Activated CD8-positive, alpha-beta memory T cell treated with anti-CD3 and anti-CD28 coated beads for 1 hour (primary cell): ENCODE measurements at places on chromosomes 13 and 19.

GRCh38 chr19:5260381-5260967 is 80.1 kb downstream of the PTPRS start:
- DNase-seq: no peak

- no peak for DNase-seq
These were observed 16.8 kb upstream of the LENG8 start for GRCh38 chr19:54432144-54432738.

GRCh38 chr13:48726711-48727110 is 73.0 kb downstream of the CYSLTR2 start:
- no peak for DNase-seq

DNA sequence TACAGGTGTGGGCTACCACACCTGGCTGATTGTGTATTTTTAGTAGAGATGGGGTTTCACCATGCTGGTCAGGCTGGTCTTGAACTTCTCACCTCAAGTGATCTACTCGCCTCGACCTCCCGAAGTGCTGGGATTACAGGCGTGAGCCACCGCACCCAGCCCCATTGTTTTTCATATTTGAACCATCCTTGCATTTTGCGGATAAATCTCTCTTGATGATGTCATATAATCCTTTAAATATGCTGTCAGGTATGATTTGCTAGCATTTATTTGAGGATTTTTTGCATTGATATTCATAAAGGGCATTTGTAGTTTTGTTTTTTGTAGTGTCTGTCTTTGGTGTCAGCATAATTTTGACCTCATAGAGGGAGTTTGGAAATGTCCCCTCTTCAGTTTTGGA is 5.7 kb downstream of the ZNF101 start:
- DNase-seq: no peak

- no peak for DNase-seq
These were observed 21.3 kb upstream of the MTRF1 start for GRCh38 chr13:41284512-41285288.

- DNase-seq: no peak
These were observed 24.3 kb downstream of the COL4A2 start for GRCh38 chr13:110331362-110331761.

DNA sequence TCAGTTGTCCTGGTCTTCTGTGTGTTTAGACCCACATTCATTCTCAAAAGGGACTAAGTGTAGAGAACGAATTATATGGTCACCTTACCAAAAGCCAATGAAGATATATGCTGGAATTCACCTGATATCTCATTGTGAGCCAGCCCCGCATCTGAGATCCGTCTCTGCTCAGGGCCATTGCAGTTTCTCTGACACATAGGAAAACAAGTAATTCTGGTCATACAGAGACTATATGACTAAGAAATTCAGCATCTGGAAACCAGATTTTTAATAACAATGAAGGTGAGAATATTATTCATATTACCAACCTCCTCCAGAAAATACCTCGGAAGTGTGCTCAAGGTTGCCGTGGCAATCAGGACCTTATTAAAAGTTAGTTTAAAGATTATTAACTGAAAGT is 278.6 kb upstream of the EDNRB start:
- no peak for DNase-seq

DNA sequence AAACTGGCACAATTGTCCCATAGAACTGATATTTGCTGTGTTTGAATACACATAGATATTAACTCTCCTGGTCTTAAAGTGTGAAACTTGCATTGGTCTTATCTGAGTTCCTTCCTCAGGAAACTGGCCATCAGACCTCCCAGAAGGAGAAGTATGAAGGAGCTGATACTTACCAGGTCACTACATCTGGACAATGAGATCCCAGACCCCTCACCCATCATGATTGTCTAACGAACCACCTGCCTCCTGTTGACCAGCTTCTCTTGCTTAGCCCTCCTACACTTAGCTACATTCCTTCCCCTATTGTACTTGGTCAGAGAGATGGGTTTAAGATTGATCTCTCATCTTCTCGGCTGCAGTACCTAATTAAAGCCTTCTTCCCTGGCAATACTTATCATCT is 413.3 kb downstream of the KCTD12 start:
- DNase-seq: no peak

DNA sequence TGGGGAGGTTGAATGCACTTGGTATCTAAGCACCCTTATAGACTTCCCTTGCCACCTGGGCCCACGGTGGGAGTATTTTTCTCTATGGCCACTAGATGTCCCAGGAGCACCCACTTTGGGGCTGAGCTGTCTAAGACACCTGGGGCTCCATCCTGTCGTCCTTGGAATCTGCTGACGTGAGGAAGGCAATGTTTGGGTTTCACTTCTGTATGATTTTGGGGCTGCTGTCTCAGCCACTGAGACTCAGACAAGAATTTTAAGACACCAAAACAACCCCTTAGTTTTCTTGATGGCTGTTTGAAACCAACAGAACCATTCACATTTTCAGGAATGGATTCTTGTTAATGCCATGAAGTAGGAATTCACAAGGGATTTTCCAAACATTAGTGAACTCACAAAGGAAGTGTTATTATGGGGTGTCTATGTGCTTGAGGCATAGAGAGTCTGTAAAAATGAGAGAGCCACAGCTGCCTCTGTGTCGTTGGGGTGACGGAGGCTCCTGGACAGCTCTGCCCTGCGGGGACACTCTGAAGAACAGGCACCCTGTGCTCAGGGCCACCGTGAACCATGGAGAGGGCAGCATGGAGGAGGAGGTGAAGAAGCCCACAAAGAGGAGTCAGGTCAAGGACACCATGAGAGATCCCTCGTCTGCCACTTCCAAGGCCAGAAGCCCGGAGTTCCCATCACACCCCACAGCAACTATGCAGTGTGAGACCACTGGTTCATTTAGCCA is 106.8 kb upstream of the SPATA13 start:
- peak; percentile 25 for DNase-seq

DNA sequence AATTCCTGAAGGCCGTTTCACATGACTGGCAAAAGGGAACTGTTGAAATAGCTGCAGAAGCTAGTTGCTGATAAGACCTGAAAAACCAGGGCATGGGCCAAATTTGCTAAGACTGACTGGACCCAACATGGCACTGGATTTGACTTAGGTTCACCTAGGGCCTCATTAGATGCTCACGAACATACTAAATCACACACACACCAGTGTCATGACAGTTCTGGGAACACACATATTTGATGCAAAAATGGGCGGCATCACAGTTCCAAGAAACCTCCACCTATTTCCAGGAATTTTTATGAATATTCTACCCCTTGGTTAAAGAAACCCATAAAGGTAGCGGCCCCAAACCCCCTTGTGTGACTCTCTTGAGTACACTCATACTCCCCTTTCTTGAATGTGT is 99.6 kb upstream of the OBI1 start:
- no peak for DNase-seq

DNA sequence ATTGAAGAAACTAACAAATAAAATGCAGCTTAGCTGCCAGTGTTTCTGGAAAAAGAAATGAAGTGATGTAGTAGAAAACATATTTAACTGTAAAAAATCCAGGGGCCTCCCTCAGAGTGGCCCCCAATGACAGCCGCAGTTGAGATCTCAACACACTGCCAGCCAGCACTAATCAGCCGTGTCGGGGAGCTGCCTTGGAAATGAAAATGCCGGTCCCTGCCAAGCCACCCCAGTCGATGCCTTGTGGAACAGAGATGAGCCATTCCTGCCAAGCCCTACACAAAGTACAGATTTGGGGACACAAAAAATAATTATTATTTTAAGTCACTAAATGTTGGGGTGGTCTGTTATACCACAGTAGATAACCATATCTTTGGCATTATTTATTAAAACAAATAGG is 1342.4 kb downstream of the EFNB2 start:
- DNase-seq: no peak

DNA sequence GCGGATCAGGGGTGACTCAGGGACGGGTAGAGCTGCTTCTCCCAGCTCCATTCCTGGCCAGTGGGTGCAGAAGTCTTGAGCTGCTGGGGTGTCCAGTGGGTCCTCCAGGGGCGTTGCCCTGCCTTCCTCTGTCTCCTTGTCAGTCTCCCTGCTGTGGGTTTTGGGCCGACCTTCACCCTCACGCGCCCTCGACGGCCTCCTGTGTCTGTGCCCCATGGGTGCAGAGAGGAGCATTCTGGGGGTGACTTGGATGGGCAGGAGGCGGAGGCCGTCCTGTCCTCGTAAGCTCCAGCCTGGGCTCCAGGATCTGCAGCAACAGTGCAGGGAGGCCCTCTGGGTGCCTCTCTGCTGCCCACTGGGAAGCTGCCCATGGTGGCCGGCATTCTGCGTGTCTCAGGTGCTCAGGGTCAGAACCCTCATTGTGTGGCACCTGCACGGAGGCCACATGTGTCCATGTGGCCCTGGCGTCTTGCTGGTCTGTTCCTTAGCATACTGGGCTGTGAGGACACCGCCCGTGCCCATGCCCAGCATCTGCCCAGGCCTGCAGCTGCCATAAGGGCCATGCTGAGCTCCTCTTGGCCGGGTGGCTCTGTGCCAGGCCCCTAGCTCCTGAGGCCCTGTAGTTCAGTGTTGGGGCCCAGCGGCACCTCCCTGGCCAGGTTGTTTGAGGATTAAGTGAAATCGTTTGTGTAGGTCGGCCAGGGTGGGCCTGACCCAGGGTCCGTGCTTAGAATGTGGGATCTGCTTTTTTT is 17.3 kb downstream of the DOT1L start:
- no peak for DNase-seq

DNA sequence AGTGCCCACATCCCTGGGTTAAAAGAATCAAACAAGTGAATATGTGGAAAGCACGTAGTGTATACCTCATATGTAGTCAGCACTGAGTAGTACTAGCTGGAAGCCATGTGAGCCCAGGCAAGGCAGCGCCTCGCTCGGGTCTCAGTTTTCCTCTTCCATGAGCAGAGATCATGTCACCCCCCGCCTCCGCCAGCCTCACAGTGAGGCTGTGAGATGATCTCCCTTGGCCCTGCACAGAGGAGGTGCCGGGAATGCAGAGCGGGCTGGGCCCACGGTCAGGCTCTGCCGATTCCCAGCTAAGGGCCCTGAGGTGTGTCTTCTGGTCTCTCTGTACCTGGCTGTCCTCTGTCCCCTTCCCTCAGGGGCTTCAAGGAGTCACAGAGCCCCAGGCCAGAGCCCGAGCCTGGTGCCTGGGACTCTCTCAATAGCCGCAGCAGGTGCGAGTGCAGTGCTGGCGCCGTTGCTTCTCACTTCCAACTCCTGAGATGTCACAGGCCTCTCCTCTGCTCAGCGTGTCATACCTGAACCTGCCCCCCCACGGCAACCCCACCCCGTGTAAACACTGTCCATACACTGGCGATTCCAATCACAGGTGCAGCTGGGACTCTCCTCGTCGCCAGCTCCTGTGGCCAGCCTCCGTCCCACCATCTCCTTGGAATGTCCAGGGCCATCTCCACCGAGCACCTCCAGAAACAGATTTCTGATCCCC is 26.9 kb downstream of the DPF1 start:
- DNase-seq: no peak

- DNase-seq: no peak
These were observed 60.9 kb downstream of the THSD1 start for GRCh38 chr13:52345048-52345447.

GRCh38 chr13:49265822-49266221 is 18.1 kb downstream of the CDADC1 start:
- DNase-seq: no peak

DNA sequence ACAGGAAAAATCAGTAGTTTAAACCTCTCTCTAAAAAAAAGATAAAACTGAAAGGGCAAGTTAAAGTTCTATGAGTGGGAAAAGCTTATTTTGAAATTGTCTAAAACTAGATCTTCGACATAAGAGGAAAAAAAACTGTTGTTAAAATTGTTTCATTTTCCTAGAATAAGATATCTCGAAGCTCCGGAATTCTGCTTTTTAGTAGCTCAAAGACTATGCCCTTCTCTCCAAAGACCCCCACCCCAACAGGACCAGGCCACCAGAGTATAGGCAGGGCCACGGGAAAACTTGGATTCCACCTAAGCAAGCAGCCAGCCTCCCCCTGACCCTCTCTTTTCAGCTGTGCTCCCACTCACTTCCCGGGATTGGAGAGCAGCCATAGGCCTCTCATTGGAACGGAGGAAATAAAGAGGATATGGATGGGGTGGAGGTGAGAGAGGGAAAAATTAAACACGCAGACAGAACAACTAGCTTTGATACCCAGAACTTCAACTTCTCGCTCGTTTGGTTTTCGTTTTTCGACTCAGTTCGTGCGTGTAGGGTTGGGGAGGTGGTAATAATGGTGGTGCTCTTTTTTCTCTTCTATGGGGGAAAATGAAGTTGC is 3.0 kb downstream of the POU4F1 start:
- DNase-seq: no peak

DNA sequence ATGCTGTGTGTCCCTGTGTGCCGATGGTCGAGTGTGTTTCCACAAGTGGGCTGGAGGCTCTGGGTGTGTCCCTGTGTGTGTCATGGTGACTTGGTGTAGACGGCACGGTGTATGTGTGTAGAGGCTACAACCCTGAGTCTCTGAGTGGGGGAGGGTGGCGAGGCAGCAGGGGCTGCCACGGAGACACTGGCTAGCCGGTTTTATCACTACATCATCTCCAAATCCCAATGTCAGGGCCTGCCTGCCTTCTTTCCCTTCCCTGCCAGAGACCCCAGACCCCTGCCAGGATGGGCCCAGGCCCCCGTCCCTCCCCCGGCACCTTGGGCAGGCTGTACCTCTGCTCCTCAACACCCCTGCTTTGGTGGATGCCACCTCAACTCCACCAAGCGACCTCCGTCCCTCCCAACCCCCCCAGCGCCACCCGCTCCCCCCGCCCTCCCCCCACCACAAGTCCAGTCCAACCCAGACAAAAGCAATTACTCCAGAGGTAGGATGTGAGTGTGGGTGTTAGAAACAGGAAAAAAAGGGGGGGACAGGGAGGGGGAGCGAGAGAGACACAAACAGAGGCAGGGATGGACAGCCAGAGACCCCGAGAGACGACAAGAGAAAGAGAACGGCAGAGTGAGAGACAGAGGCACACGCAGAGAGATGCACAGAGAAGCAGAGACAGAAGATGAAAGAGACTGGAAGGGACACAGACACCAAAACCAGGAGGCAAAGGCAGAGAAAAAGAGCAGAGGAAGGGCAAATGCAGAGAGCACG is 21.6 kb upstream of the POU2F2 start:
- no peak for DNase-seq

DNA sequence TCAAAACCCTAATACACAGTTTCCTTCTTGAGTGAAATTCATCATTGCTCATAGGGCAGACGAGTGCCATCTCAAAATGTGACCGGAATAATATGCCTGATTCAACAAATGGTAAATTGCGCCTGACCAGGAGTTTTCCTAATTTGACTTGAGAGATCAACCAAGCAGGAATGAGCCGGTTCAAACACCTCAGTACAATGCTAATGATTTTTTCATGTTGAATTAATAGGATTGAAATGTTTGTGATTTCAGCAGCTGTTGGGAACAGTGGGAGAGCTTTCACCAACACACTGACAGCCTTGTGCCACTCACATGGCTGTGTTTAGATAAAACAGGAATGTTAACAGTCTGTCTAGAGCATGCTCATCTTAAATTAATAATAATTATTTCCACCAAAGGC is 484.8 kb downstream of the PCDH9 start:
- DNase-seq: no peak

- no peak for DNase-seq
These were observed 50.0 kb upstream of the CALM3 start for GRCh38 chr19:46551164-46551563.

DNA sequence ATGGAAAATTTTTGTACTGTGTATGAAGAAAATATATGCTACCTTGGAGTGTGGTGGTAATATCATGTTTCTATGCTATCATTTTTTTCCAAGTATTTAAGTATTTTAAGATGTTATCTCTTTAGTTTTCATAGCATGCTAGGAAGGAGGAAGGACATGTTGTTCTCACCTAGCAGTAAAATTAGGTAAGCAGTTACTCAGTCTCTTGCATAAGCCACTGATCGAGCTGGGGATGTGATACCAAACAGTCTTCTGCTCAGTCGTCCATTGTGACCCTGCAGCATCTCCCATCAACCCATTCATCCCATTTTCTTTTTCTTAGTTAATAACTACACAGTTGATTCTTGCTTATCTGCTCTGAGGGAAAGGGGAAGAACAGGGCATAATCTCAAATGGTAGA is 130.6 kb downstream of the KLF5 start:
- no peak for DNase-seq
